ENCODE measurements at places on chromosomes 13 and 19.

GRCh38 chr13:64819081-64819480 lies 2411.1 kb downstream of the PCDH9 start:
- no peak for DNase-seq

DNA sequence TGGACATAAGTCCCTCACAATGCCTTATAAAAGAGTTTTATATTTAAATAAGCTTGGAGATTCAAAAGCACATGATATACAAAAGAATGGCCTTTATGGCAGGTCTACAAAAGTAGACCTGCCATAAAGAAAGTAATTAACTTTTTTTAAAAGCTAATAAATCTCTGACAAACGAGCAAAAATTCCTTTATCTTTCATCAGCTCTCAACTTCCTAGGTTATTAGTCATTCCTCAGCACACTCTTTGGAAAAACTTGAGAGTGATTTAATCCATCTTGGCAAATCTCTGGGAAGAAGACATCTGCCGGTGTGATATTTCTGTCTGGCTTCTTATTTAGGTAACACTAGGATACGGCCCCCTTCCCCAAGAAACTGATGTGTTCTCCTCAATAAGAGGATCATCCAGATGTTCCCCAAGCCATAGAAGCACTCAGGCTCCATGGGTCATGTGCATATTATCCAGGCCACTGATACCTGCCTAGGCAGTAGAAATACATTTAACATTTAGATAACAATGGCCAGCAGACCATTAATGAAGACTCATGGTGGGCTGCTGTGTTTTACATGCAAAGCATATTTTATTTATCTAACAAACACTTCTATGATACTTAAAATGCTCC lies 372.7 kb downstream of the LIG4 start:
- no peak for DNase-seq

DNA sequence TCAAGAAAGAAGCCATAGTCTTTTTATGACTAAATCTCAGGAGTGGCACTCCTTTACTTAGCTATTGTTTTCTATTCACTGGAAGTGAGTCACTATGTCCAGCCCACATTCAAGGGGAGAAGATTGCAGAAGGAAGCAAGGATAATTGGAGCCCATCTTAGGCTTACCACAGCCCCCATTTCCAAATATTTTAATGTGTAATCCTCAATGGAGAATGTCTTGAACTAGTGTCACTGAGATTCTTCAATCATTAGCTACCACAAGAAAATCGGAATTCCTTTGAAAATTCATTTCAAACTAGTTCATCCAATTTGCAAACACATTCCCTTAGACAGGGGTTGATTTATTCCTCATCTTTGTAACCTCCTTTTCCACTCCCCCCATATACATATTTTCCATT lies 84.7 kb downstream of the DLEU7 start:
- DNase-seq: no peak

- no peak for DNase-seq
These were observed 1498.8 kb downstream of the SLITRK5 start for GRCh38 chr13:89169951-89170350.

DNA sequence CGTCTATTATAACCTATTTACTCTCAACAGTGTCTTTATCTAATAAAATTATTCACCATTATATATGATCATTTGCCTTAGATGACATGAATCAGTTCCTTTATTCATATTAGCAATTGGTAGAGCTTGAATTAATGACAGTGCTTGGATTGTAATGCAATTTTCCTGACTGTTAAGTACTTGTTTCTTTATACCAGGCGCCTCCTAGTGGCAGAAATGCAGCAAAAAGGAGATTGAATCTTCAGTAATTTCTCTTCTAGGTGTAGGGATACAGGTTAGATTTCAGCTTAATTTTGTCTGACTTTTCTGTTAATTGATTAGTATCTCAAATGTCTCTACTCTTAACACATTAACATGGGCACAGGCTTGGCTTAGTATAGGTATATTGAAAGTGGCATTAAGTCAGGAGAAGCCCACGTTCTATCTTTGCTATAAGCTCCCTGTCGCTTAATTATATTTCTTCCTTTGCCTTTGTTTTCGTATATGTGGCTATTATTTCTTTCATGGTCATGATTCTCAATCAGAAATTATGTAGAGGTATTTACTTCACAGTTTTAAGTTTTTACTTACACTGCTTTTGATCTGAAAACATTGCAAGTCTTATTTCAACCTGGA lies 9.1 kb upstream of the LHFPL6 start:
- peak; percentile 52 for DNase-seq
